Right renal cortex interstitium (tissue), 3 donors: ENCODE measurements at places on chromosomes 6 and 20. TPM values are rescaled to one million over a fixed set of nuclear protein-coding genes. Genes with fewer than 3 reads are reported as not detected.
A peak's percentile ranks its signal among the peaks of the same experiment; 100 is the strongest.

Gene EDN1
- 5.0 TPM for polyA plus RNA-seq

Gene LY6G6D
- polyA plus RNA-seq, result not detected

Gene C2
- polyA plus RNA-seq, result 4.3 TPM

Gene MRPS26
- polyA plus RNA-seq, result 49.1 TPM

Gene TAP1
- 12.5 TPM for polyA plus RNA-seq

DNA sequence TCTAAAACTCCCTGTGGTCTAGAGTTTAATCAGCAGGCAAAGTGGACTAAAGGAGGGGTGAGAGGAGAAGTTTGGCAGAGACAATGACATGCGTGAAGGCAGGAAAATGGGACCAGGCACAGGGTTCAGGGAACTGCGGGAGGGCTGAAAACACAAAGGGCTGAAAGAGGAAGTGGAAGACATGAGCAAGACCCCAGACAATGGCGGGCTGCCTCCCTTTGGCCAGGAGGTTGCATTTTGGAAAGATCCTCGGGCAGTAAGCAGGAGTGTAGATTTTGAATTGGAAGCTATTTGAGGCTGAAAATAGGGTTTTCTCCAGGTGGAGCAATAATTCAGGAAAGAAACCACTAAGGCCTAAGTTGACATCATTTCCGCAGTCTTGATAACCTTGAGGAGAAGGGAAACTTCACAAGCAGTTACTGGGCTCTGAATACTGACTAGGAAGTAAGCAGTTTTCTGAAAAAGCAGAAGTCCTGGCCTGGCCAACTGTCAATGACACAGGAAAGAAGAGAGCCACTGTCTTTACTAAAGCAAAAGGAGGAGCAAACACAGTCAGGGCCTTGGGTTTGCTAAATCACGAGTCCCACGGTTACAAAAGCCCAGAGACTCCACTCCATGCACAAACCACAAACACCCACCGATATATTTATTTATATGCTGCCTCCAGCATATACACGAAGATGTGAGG lies 3.4 kb downstream of the LY86 start:
- DNase-seq, result no peak

DNA sequence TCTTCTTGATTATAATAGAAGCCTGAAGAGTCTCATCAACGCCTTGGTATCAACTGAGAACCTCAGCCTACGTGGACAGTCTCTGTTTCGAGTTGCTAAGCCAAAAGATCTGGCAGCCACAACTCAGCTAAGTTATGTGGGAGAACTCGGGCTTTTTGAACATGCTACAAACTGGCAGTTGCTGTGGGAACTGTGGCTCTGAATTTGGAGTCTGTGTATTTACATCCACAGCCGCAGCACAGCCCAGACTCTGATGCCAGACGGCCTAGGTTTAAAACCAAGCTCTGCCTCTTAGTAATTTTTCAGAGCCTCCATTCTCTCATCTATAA lies 35.8 kb downstream of the RIPOR2 start:
- no peak for DNase-seq

DNA sequence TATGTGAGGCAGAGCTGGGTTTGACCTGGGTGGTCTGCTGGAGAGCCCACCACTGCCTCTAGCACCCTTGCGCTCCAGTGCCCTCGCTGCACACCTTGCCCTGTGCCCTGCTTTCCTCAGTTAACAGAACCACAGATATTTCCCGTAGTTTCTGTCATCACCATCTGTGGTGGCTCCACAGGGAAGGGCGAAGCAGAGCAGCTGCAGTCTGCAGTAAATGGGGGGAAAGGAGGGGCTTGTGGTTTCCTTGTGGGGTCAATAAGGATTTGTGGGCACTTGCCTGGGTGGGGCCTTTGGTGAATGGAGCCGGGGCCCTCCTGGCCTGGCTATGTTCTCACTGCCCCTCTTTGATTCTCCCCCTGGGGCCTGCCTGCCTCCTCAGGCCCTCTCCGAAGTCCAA lies 21.2 kb upstream of the CCDC167 start:
- no peak for DNase-seq

GRCh38 chr6:154386848-154387717 lies 30.5 kb upstream of the IPCEF1 start:
- DNase-seq, result no peak

- peak; percentile 56 for DNase-seq
Observed at GRCh38 chr6:109008537-109009235, 86.0 kb downstream of the SESN1 start.

- no peak for DNase-seq
Observed at GRCh38 chr6:56242346-56242745, 5.0 kb downstream of the COL21A1 start.

DNA sequence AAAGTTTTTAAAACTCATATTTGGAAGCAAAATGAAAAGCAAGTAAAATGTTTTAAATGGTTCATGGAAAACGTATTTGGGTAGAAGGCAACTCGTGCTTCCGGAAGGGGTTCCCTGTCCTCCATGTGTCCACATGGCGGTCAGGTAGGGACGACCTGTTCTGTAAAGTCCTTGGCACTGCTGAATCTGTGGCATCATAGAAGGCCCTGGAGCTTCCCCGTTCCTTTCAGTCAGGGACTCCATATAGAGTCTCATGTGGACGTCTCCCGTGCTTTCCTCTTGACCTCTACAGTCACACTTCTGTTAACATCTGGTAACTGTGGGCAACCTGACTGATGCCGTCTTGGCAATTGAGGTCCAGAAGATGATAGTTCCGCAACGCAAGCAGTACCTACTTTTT lies 11.4 kb downstream of the DYNLT1 start:
- DNase-seq, result no peak

DNA sequence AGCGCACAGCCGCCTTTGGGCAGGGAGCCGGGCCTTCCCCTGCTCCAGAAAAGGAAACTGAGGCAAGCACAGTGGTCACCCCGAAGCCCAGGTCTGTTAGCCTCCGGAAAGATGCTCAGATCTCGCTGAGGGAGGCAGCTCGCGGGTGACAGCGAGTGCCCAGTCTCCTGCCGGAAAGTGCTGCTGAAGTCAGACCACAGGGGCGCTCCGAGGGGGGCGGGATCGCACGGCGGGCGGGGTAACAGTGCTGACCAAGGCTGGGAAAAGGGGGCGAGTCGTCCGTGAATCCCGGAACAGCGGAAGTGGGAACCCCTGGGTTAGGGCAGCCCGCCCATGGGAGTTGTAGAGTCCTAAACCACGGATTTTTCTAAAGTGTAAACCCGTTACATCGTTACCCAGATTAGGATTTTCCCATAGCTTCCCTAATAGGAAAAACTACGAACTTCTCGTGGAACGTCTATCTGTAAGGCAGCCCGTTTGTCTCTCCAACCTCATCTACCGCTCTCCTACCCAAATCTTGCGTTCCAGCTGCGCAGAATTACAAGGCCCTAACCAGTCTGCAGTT lies 504 bp downstream of the VPS16 start:
- DNase-seq, result no peak

GRCh38 chr6:43768983-43769525 lies 957 bp upstream of the VEGFA start:
- no peak for DNase-seq

DNA sequence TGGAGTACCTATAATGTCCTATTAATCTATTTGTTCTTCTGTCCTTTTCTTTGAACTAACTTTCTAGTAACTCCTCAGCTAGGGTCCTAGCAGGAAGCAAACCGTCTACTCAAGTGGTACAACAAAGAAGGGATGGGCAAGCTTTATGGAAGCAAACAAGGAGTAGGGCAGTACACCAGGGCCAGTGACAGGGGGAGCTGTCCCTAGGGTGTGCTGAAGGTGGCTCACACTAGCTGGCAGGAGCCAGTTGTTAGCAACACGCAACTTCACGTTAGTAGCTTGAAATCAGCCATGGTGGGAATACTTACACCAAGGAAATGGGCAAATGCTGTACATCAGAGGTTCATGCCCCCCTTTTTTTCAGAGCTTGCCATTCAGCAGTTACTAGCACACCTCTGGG lies 74.0 kb upstream of the EYA2 start:
- DNase-seq, result no peak

- no peak for DNase-seq
Observed at GRCh38 chr20:39893003-39893685, 795.9 kb downstream of the MAFB start.

DNA sequence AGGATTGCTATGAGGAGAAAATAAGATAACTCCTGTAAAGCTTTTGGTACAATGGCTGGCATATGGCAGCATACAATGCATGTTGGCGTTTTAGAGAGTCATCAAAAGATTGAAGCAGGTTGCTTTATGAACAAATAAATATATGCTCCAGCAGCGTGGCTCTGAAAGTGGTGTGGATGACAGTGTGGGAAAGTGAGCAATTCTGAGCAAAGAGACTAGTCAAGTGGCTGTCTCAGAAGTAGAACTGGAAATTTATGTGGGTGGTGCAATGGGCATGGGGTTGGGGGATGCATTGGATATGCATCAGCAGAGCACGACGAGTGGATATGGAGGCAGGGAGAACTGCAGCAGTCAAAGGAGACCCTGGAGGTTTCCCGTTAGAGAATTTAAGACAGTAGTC lies 66.2 kb upstream of the PHACTR2 start:
- no peak for DNase-seq
